Kidney glomerular epithelial cell (primary cell): ENCODE measurements at places on chromosomes 1 and 21.

GRCh38 chr1:66341446-66342089 is 192.4 kb upstream of the SGIP1 start:
- DNase-seq: no peak

- no peak for DNase-seq
Measured at GRCh38 chr21:34202553-34203372, 129.4 kb downstream of the MRPS6 start.

GRCh38 chr1:93023281-93023680 is 55.8 kb upstream of the MTF2 start:
- DNase-seq: no peak

GRCh38 chr1:78619803-78620579 is at the start of gene IFI44L:
TSS of gene IFI44L (plus strand) at chr1:78620448. CDS start at chr1:78627916, 7,468 bp downstream.
- DNase-seq: peak; percentile 30

DNA sequence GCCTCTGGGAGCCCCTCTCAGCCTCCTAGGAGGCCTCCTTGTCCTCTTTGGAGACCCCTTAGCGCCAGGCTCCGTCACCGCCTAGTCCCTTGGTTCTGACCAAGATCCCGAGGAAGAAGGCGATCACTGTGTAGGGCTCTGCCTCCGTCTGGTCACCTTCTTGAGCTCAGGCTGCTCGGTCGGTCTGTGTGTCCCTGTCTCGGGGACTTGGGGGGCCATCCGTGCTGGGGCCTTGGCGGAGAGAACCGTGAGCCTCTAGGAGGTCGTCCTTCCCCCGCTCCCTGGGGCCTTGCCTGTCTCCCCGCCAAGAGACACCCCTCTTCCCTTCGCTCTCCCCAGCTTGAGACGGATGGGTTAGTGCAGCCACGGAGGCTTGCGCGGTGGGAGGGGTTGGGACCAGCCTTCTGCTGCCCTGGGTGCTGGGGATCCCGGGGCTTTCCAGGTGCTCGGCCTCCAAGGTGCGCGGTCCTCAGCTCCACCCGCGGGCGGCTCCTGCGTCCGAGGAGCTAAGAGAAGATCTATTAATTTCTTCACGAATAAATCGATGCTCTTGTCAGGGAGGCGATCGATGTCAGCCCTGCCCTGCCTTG is 701 bp upstream of the INSRR start:
- no peak for DNase-seq

DNA sequence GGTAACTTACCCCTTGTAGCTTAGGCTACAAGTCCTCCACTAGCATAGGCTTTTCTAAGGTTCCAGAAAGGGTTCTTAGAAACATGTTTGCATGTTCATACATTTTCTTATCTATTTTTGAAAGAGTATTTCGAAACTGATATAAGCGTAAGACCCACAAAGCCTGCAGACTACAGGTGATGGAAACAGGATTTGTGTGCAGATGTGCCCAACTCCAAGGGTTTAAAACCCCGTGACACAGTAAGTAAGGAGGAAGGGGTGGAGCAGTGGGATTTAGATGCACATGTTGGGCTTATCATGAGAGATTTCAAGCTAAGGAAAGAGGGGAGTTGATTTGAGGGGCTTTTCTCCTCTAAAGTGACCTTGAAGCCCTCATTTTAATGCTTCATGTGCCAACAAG is 164.7 kb downstream of the LTN1 start:
- DNase-seq: no peak

DNA sequence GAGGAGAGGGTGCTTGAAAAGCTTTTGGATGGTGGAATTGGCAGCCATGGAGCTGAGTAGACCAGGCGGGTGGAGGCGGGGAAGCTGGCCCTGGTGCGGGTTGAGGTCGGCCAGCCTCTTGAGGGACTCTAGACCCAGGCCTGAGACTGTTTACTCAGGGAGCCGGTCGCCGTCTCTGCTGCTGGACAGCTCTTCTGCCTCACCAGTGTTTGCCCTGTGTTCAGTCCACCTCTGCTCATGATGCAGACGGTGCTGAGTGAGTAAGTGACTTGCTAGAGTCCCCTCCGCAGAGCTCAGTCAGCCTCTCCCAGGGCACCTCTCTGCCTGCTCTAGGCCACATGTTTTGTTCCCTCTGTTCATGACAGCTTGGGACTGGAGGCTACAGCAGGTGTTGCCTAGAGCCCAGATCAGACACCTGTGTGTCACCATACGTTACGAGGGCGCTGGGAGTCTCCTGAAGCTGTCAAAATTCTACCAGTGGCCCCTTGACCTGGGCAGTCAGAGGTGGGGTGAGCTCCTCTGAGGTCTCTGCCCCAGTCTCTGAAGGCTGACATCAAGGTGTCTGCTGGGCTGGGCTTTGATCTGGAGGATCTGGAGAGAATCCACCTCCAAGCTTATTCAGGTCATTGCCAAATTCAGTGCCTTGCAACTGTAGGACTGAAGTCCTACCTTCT is 73.5 kb upstream of the WNT4 start:
- no peak for DNase-seq

DNA sequence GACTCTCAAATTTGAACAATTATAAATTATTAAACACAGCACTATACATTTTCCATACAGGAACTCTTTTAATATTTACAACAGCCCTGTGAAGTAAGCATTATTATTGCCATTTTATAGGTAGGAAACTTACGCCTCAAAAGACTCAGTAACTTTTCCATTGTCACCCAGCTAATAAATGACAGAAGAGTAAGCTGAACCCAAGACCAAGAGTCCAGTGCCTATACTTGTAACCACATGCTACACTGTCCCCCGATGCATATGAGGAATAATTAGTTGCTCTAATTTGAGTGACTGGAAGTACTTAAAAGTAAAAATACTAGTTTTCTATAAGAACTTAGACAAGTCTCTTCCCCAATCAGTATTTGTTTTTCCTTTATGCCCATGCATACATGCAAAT is 88.5 kb downstream of the PTPN14 start:
- DNase-seq: no peak

DNA sequence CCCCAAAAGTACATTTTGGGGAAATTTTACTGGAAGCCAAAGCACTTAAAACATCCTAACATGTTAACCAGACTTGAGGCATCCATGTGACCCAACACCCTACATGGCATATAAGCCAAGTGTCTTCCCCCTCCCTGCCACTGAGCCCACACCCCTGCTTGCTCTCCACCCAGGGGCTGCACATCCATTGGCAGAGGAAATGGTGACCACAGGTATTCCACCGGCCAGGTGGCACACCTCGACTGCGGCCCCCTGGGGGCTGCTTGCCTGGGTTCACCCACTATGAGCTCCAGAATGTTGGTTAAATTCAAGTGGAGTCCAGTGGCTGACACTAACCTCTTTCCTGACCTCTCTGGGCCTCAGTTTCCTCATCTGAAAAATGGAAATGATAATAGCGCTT is 64.4 kb upstream of the FAM20B start:
- DNase-seq: no peak

GRCh38 chr1:232493869-232494268 is 136.1 kb downstream of the SIPA1L2 start:
- DNase-seq: no peak

GRCh38 chr1:44587796-44588460 is 86.4 kb downstream of the TMEM53 start:
- DNase-seq: no peak

DNA sequence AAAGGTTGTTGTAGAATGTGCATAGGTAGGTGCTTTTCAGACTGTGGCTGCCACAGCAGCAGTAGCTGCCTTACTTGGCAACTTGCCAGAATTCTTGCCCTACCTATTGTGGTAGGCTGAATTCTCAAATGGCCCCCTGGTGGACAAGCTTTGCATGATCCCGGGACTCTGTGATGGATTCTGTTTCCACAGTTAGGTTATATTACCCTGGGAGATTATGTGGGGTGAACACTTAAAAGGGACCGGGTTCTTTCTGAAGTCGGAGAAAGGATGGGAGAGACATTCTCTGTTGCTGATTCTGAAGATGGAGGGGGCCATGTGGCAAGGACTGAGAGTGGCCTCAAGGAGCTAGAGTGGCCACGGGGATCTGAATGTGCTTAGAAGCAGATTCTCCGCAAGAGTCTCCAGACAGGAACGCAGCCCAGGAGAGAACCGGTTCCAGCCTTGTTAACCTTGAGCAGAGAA is 32.1 kb upstream of the KCNE1 start:
- DNase-seq: peak; percentile 70
